ENCODE measurements at places on chromosomes 6 and 20. TPM values are rescaled to one million over a fixed set of nuclear protein-coding genes. Genes with fewer than 3 reads are reported as not detected.

DNA sequence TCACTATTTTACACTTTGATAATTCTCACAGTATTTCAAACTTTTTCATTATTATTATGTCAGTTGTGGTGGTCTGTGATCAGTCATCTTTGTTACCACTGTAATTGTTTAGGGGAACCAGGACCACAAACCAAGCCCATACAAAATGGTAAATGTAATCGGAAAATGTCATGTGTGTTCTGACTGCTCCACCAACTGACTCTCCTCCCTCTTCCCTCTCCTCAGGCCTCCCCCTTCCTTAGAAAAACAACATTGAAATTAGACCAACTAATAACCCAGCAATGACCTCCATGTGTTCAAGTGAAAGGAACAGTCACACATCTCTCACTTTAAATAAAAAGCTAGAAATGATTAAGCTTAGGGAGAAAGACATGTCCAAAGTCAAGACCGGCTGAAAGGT is 63.8 kb downstream of the GMDS start:
- no peak overlapping the region for H3K4me3 ChIP-seq
- H3K27me3 ChIP-seq = no peaks in the 10 kb centered on the region
- H3K4me1 ChIP-seq = no peaks in the 10 kb centered on the region
- H3K36me3 ChIP-seq = no peaks in the 10 kb centered on the region
- DNase-seq = no peak
- no peak overlapping the region for H3K27ac ChIP-seq

- H3K36me3 ChIP-seq = peaks cover 6% of the 10 kb centered on the region
- H3K4me1 ChIP-seq = peaks cover 30% of the 10 kb centered on the region
- peak overlapping the region; percentile 95 for H3K4me3 ChIP-seq
- no peaks in the 10 kb centered on the region for H3K27me3 ChIP-seq
Observed at GRCh38 chr20:44520881-44521280, 989 bp downstream of the SERINC3 start.

DNA sequence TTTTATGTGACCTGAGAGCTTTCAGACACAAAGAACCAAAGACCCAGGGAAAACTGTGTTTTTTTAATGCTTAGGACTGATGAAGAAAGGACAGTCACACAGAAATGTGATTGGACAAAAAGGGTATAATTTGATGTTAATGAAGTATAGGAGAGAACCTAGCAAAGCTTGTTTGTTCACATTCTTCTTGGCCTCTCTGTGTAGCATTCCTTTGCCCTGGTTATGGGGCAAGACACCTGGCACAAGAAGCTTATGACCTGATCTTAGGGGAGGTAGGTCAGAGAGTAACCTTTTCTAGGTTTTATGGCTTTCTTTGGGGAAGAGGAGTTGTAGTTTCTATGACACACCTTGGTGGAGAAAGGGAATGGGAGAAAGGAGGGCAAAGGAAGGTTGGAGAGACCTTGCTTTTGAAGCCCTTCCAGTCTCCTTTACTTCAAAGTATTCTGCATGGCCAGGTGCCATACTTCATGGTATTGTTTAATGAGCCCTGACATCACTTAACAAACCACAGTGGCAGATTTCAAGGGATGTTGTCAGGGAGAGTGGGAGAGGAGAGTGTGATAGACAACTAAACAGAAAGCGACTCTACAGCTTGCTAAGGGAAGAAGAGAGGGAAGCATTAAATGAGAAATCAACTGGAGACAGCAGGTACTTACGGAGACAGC is 701.8 kb upstream of the FLRT3 start:
- no peak for DNase-seq
- no peaks in the 10 kb centered on the region for H3K36me3 ChIP-seq
- no peaks in the 10 kb centered on the region for H3K4me1 ChIP-seq
- no peak overlapping the region for H3K27ac ChIP-seq
- no peaks in the 10 kb centered on the region for H3K27me3 ChIP-seq
- H3K4me3 ChIP-seq = no peak overlapping the region

- H3K36me3 ChIP-seq = no peaks in the 10 kb centered on the region
- no peak overlapping the region for H3K27ac ChIP-seq
- no peak for DNase-seq
- H3K4me1 ChIP-seq = no peaks in the 10 kb centered on the region
- H3K27me3 ChIP-seq = no peaks in the 10 kb centered on the region
Observed at GRCh38 chr20:24207803-24208300, 219.3 kb upstream of the GGTLC1 start.

DNA sequence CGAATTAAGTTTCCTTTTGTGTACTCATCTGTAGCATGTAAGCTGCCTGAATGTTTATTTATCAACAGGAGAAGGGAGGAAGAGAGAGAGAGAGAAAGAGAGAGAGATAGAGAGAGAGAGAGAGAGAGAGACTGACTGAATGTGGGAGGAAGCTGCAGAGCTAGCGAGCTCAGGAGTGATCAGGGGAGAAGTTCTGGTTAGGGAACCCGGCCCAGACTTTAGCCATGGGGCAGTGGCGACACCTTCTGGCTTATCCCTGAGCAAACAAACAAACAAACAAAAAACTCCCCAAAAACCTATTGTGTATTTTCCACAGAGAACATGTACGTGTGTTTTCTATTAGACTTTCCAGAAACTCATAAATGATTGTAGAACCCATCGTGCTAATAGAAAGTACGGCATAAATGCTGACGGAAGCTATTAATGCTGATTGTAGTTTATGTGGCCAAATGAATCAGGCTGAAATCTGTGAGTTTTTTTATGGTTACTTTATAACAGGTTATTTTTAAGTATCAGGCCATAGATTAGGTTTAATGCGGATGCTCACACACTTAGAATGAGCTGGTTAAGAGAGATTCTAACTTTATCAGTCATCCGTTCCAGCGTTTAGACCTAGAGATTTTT is 92.8 kb downstream of the CLIC5 start:
- no peaks in the 10 kb centered on the region for H3K4me1 ChIP-seq
- H3K4me3 ChIP-seq = no peak overlapping the region
- H3K27me3 ChIP-seq = no peaks in the 10 kb centered on the region

DNA sequence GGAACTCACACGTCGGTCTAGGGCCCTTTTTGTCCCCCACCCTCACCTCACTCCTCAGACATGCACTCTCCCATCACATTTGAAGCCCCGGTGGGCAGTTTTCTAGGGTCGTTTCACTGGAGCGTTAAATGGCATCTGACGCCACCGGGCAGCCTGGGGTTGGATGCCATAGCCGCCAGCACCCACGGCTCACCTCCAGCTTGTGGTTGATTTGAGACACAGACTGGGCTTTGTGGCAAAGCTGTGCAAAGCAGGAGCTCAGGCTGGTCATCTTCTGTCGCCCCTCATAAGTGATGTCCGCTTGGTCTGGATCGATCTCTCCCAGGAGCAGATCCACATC is 530 bp downstream of the GOPC start:
- no peaks in the 10 kb centered on the region for H3K36me3 ChIP-seq
- H3K4me1 ChIP-seq = peaks cover 9% of the 10 kb centered on the region
- DNase-seq = no peak
- peak overlapping the region; percentile 92 for H3K27ac ChIP-seq
- H3K27me3 ChIP-seq = no peaks in the 10 kb centered on the region

The CFAP206 gene
- not detected for total RNA-seq

The FOXO3 gene
- total RNA-seq = 11.6 TPM

The CNBD2 gene
- 10.6 TPM for total RNA-seq

The PACSIN1 gene
- total RNA-seq = 0.57 TPM

The WFDC13 gene
- not detected for total RNA-seq
